Immature natural killer cell (primary cell): ENCODE measurements at places on chromosomes 5 and 9. TPM values are rescaled to one million over a fixed set of nuclear protein-coding genes. Genes with fewer than 3 reads are reported as not detected.

GRCh38 chr5:81265101-81265500, 32.0 kb downstream of the CKMT2 start:
- no peak for DNase-seq
- H3K36me3 ChIP-seq, result peaks cover 11% of the 10 kb centered on the region
- H3K27me3 ChIP-seq, result peaks cover 1% of the 10 kb centered on the region
- H3K4me3 ChIP-seq, result no peak overlapping the region
- H3K27ac ChIP-seq, result no peak overlapping the region

- no peak overlapping the region for H3K4me3 ChIP-seq
- H3K27me3 ChIP-seq, result peaks cover 3% of the 10 kb centered on the region
- no peak overlapping the region for H3K27ac ChIP-seq
- H3K4me1 ChIP-seq, result no peaks in the 10 kb centered on the region
Measured at GRCh38 chr9:91474656-91475055, 51.0 kb upstream of the NFIL3 start.

DNA sequence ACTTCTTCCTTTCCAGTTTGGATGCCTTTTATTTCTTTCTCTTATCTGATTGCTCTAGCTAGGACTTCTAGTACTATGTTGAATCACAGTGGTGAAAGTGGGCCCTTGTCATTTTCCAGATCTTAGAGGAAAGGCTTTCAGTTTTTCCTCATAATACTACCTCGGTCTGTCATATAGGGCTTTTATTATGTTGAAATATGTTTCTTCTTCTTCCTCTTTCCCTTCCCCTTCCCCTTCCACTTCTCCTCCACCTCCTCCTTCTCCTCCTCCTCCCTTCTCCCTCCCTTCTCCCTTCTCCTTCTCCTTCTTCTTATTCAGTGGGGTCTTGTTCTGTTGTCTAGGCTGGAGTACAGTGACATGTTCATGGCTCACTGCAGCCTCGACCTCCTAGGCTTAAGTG, 9.2 kb upstream of the TERT start:
- H3K4me1 ChIP-seq, result no peaks in the 10 kb centered on the region
- peaks cover 4% of the 10 kb centered on the region for H3K27me3 ChIP-seq
- no peak overlapping the region for H3K27ac ChIP-seq
- no peaks in the 10 kb centered on the region for H3K36me3 ChIP-seq
- no peak overlapping the region for H3K4me3 ChIP-seq

- no peaks in the 10 kb centered on the region for H3K36me3 ChIP-seq
- DNase-seq, result no peak
- H3K4me3 ChIP-seq, result no peak overlapping the region
- no peak overlapping the region for H3K27ac ChIP-seq
- peaks cover 10% of the 10 kb centered on the region for H3K4me1 ChIP-seq
Measured at GRCh38 chr5:124161266-124161665, 585.2 kb downstream of the ZNF608 start.

DNA sequence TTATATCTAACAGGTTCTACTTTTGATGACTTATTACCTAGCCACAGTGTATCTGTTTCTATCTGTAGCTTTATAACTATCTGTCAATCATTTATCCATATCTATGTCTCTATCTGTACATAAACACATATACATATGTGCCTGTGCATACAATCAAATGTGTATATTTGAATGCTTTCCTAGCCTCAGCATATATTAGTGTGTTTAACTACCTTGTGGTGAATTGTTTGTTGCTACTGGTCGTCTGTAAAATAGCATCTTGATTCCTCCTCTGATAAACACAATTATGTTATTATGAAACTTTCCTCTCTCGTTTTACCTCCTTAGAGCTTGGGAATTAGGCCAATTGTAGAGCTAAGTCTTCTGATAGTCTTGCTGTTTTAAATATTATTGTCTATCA, 44.4 kb downstream of the PARP8 start:
- peak overlapping the region; percentile 96 for H3K27ac ChIP-seq
- no peaks in the 10 kb centered on the region for H3K36me3 ChIP-seq
- peak overlapping the region; percentile 61 for H3K4me3 ChIP-seq
- no peak for DNase-seq

GRCh38 chr9:74711341-74711740, 176.4 kb downstream of the TRPM6 start:
- no peak for DNase-seq
- H3K27ac ChIP-seq, result no peak overlapping the region
- H3K4me3 ChIP-seq, result no peak overlapping the region
- H3K4me1 ChIP-seq, result no peaks in the 10 kb centered on the region
- no peaks in the 10 kb centered on the region for H3K36me3 ChIP-seq

DNA sequence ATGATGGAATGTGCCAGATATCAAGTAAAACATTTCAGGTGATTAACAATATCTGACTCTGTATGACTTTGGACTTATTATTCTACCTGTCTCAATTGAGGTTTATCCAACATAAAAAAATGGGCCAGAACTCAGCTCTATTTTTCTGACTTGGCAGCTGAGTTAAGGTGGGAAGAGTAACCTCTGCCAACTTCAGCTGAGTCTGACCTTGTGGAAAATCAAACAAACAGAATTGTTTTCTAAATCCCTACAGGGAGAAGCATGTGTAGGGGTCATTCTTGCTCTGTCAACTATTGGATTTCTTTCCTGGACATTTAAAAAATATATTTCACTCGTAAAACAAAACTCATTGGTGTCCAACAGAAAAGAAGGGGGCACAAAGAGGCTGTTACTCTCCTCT, 139.4 kb upstream of the TLR4 start:
- no peak for DNase-seq
- H3K27ac ChIP-seq, result no peak overlapping the region
- no peak overlapping the region for H3K4me3 ChIP-seq
- H3K27me3 ChIP-seq, result no peaks in the 10 kb centered on the region
- no peaks in the 10 kb centered on the region for H3K36me3 ChIP-seq
- no peaks in the 10 kb centered on the region for H3K4me1 ChIP-seq

GRCh38 chr5:141484310-141484640, 555 bp upstream of the PCDHGC4 start:
- DNase-seq, result no peak
- peaks cover 2% of the 10 kb centered on the region for H3K4me1 ChIP-seq
- peaks cover 21% of the 10 kb centered on the region for H3K27me3 ChIP-seq
- H3K4me3 ChIP-seq, result peak overlapping the region; percentile 34

GPBP1 gene
- polyA plus RNA-seq, result 60.7 TPM

HCN1 gene
- polyA plus RNA-seq, result not detected

CRHBP gene
- not detected for polyA plus RNA-seq

PDE6A gene
- polyA plus RNA-seq, result not detected
